Omental fat pad (tissue), 4 donors: ENCODE measurements at places on chromosomes 5 and 9. TPM values are rescaled to one million over a fixed set of nuclear protein-coding genes. Genes with fewer than 3 reads are reported as not detected.

- no peak for DNase-seq
These were observed 147.0 kb downstream of the GLIS3 start for GRCh38 chr9:4152876-4153275.

DNA sequence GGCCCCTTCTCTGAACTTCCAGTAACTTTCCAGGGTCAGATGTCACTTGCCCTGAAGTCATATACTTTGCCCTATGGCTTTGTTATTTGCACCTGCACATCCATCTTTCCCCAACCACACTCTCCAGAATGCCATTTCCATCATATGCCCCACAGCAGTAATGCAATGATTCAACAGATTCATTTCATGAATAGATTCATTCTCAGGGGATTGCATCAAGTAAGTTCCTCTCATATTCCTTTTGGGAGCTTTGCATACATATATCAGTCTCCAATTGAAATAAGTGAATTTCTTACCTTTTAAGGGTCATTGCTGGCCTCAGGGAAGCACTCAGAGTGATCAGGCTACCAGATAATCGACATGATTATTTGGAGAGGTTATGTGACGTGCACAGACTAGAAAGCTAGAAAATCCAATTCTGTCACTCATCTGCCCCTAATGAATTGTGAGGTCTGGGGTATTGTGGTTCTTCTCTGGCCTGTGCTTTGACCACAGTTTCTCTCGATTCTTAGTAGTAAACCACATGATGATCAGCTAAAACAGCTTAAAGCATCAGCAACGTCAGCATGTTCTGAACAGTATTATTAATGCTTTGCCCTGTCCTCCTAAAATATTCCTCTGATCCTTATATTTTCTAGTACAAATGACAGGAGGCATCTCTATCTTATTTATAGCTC lies 179.9 kb downstream of the ATPSCKMT start:
- DNase-seq = no peak

GRCh38 chr9:131012396-131012917 lies 3.5 kb downstream of the LAMC3 start:
- DNase-seq = no peak

The PFN3 gene
- not detected for total RNA-seq

The MYMK gene
- not detected for total RNA-seq

DNA sequence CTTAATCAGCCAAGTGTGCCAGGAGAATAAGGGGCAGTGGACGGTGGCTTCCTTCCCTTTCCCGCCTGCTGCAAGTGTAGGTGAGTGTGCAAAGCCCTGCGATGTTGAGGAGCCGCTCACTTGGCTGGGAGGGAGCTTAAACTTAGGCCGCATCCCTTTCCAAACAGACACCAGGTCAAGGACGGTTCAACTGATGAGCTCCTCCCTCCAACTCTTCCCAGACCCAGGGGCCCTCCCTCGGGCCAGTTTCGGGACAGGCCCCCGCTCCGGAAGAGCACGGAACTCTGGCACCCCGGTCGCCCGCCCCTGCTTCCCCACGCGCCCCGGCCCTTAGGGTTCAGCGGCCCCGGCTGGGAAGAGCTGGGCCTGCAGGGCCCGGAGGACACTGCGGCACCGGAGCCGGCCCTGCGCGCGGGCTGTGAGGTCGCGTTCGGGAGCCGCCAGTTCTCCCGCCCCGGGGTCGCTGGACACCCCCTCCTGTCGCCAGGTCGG lies 481 bp downstream of the MRPL36 start:
- no peak for DNase-seq

DNA sequence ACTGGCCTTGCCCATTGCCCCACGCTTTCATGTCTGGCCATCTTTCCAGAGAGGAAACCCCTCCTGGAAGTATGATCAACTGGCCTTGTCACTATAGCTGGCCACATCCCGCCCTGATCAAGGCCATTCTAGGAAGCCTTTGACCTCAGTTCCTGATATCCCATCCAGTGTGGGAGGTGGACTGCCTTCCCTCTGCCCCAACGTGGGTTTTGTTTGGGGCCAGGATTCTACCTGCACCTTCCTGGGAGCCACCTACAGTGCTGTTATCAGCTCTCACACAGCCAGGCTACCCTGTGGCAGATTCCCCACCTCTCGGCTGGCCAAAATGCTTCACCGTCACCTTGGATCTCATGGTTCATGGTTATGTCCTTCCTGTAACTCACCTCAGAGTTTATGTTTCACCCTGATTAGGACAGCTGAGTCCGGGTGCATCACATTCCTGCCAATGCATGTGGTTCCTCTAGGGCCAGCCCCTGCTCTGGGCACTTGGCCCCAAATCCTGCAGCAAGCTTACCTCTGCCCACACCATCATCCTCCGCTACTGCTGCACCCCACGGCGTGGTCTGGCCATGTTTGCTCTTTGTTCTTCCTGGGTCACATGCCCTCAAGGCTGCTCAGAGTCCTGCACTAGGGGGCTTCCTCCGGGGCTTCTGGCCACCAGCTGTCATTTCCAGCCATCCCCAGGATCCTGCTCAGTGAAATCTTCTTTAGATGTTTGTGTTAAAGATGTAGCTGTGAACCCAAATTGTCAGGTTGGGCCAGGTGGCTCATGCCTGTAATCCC lies 24.2 kb upstream of the S1PR3 start:
- no peak for DNase-seq

GRCh38 chr5:177495243-177496060 lies 2.0 kb downstream of the PDLIM7 start:
- DNase-seq = no peak

DNA sequence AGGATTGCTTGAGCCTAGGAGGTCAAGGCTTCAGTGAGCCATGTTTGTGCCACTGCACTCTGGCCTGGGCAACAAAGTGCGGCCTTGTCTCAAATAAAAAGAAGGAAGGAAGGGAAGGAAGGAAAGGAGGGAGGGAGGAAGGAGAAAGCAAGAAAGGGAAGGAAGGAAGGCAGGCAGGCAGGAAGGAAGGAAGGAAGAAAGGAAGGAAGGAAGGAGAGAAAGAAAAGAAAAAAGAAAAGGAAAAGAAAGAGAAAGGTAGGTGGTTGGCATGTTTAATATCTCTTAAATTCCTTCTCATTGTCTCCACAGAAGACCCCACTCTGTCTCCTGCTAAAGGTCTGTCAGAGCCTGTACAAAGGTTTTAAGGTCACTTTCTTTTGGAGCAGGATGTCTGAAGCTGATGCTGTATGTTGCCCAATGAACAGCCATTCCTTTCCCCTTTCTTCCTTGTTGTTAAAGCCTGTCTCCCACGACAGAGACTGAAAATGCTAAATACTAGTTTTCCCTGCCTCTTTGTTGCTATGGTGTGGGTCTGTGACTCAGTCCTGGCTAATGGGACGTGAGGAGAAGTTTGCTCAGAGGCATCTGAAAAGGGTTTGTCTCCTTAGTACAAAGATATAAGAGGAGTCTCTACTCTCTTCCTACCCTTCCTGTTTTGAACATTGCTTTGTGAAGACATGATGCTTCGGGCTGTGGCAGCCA lies 213.3 kb downstream of the PCSK1 start:
- no peak for DNase-seq

DNA sequence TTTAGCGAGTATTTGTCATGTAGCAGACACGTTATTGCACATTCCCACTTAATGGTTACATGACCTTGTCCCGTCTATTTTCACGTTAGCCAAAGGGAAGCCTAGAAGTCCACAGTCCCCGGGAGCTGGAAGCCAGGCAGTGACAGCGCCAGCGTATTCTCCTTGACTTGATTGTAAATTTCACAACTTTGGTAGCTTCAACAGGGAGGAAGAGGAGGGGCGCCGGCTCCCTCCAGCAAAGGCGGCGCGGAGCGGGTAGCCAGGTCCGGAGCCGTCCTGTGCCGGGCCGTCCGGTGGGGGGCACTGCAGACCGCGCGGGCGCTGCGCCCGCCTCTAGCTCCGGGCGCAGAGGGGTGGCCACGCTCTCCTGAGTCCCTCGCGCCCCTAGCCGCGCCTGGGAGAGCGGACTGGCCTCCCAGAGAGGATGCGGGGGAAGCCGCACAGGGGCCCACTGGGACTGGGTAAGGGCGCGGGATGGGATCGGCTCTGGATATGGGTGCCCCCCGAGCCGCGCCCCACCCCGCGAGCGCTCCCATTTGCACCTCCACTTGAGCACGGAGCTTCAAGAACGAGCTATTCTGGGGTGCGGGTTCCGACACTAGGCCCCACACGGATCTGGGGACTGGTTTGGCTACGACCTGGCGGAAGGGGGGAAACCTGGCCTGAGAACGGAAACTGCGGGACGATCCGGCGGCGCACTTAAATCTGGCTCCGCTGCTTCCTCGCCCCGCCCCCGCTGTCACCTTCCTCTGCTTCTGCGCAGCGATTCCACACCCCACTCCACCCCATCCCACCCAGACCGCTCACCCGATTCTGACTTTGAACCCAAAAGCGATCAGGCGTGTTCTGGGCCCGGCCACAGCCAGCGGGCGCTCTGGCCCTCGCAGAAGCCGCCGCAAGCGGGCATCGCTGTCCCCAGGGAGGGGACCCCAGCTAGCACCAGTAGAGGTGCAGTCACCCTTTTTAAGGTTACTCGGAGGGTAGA lies 23.8 kb downstream of the KLF4 start:
- peak; percentile 43 for DNase-seq
